ENCODE measurements at places on chromosomes 11 and 22. TPM values are rescaled to one million over a fixed set of nuclear protein-coding genes. Genes with fewer than 3 reads are reported as not detected.

DNA sequence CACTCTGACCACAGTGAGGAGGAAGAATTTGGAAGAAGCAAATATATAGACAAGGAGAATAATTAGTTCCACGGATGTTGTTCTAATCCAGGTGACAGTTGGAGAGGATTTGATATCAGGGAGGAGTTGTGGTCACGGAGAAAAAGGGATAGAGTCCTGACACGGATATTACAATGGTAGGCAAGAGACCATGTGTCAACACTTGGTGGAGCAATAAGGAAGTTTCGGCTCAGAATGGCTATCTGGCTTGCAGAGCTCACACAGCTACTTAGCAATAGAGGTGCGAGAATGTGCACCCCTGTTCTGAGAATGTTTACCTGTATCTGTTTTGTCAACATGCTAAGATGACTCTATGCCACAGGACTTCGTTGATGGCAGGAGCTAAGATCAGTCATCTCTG lies 10.4 kb upstream of the OR9Q2 start:
- no peaks in the 10 kb centered on the region for H3K27me3 ChIP-seq
- no peak overlapping the region for H3K4me3 ChIP-seq
- no peaks in the 10 kb centered on the region for H3K36me3 ChIP-seq
- H3K27ac ChIP-seq, result no peak overlapping the region

DNA sequence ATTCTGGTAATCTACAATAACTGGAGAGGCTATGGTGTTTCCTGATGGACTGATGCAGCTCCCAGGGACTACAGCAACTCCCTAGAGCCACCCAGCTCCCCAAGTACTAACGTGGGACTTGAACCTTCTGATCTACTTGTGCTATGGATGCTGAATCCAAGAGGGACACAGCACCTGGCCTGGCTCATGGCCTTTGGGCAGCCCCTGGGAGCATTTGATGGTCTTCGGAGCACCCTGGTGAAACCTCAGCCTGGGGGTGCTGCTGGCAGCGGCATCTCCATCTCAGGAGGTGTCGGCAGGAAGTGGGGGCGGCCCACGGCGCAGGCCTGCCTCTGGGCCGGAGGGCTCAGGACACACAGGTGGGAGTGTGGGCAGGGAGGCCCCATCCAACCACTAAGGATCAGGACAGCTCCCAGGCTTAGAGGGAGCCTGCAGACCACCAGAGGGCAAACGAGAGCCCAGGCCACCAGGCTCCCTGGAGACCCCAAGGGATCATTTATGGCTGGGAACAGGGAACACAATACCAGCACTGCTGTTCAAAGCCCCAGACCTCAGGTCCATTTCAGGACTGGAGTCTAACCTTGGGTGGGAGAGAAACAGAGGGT lies 8.7 kb downstream of the EHD1 start:
- H3K27ac ChIP-seq, result peak overlapping the region; percentile 75
- H3K4me1 ChIP-seq, result peaks cover 63% of the 10 kb centered on the region

RIMBP3C gene
- not detected for total RNA-seq

SLC25A18 gene
- 0.69 TPM for total RNA-seq

HTATIP2 gene
- total RNA-seq, result 13.7 TPM

GRCh38 chr11:130243816-130244215 lies 70.9 kb downstream of the ZBTB44 start:
- H3K27ac ChIP-seq, result no peak overlapping the region
- H3K36me3 ChIP-seq, result peaks cover 4% of the 10 kb centered on the region
- H3K27me3 ChIP-seq, result no peaks in the 10 kb centered on the region
- H3K4me1 ChIP-seq, result no peaks in the 10 kb centered on the region
- no peak for DNase-seq
- peak overlapping the region; percentile 12 for H3K4me3 ChIP-seq

FJX1 gene
- 2.2 TPM for total RNA-seq

KIRREL3 gene
- 0.08 TPM for total RNA-seq

SYT9 gene
- total RNA-seq, result 0.37 TPM

- peaks cover 32% of the 10 kb centered on the region for H3K36me3 ChIP-seq
- no peak overlapping the region for H3K27ac ChIP-seq
- H3K4me3 ChIP-seq, result no peak overlapping the region
- H3K27me3 ChIP-seq, result no peaks in the 10 kb centered on the region
Measured at GRCh38 chr22:30328466-30329049, 1.8 kb upstream of the TBC1D10A start.

All from heart left ventricle (tissue), 16 donors.